Right cardiac atrium (tissue), 5 donors: ENCODE measurements at places on chromosomes 11 and 22.

GRCh38 chr22:16568425-16568758 lies 24.2 kb downstream of the CCT8L2 start:
- no peak for DNase-seq

GRCh38 chr22:38944653-38945052 lies 12.8 kb upstream of the APOBEC3A start:
- no peak for DNase-seq

DNA sequence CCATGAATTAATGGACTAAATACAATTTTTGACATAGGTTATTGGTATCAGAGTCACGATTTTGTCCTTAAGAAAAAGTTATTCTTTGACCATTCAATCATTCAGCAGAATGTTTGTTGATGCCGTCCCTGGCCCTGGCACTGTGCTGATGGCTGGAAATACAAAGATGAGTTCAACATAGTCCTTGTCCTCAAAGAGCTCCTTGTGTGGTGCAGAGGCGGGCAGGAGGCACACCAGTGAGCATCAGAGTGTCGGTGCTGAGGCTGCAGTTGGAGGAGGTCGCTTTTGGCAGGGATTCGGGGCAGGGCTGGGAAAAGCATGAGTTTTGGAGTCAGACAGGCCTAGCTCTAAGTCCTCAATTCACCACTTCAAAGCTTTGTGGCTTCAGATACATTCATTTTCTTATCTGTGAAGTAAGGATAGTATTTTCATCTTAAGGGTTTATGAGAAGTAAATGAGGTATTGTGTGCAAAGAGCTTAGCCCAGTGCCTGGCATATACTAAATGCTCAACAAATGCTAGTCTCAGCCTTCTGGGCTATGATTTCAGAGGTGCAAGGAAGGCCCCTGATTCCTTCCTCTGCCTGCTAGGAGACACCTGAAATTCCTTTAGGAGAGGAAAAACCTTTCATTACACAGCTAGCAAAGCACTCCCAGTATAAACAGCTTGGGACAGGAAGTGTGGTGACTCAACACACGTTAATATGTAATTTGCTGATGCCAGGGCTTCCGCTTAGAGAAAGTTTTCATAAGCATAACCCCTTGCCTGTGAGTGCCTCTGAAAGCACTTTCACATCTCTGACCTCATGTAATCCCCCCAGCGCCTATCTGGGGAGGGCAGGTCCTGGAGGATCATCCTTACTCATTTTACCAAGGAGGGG lies 113.8 kb downstream of the NECTIN1 start:
- DNase-seq, result no peak

GRCh38 chr11:23509023-23509422 lies 648.7 kb upstream of the CCDC179 start:
- DNase-seq, result no peak

DNA sequence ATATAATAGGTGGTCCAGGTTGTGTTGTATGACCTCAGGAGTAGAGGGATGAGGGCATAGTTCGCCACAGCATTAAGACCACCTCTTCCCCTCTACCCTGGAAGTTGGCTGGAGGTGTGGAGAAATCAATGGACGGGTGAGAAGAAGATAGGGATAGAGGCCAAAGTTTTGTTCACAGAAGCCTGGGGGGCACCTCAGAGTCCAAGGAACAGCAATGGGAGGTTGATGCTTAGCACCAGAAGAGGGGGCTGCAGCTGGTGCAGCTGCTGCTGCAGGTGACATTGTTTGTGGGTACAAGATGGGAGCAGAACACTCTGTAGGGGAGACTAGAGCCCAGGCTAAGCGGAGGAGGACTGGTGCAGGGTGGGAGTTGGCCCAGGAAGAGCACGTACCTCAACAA lies 31.2 kb upstream of the SPON1 start:
- DNase-seq, result no peak

DNA sequence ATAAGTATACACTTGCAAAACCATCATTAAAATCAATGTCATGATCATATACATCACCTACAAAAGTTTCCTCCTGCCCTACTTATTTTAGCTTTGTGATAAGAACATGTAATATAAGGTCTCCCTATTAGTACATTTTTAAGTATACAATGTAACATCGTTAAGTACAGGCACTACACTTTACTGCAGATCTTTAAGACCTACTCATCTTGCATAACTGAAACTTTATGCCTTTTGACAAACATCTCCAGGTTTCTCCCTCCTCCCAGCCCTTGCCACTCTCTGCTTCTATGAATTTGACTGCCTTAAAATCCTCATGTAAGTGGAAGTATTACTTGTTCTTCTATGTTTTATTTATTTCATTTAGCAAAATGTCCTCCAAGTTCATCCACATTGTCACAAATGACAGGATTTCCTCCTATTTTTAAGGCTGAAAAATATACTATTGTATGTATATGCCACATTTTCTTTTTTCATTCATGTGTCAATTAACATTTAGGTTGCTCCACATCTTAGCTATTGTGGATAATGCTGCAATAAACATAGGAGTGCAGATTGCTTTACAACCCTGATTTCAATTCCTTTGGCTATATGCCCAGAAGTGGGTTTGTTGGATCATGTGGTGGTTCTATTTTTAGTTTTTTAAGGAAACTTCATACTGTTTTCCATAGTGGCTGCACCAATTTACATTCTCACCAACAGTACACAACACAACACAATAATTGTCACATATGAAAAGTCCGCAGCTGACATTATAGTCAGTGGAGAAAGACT lies 471.1 kb upstream of the ANO3 start:
- no peak for DNase-seq

- DNase-seq, result no peak
Measured at GRCh38 chr11:88043149-88043548, 132.1 kb downstream of the RAB38 start.

DNA sequence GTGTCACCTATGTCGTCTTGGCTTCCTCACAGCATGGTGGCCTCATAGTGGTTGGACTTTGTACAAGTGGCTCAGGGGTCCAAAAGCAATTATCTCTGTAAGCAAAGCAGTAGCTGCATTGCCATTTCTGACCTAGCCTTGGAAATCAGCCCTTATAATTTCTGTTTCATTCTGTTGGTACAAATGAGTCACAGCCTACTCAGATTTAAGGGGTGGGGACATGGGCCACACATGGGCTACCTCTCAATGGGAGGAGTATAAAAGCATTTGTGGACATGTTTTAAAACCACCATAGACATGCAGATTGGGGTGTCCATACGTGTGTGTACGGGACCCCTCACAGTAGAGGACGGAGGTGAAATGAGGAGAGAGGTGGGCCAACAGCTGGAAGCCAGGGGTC lies 41.6 kb downstream of the CHRDL2 start:
- DNase-seq, result no peak

DNA sequence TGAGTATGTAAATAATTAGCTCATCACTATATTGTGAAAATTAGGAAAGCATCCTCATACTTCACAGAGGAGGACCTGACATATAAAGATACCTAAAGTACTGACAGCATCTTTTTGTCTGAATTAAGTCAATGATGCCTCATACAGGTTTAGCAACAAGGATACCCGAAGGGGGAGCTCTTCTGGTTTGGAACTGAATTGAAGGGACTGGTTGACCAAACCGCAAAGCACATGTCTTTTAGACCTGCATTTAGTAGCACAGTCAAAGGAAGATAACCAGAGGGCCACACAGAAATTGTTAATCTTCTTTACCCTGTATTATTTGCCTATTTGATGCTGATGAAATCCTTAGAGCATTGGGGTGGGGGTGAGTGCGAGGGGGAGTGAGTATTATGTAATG lies 12.9 kb upstream of the WT1 start:
- no peak for DNase-seq

GRCh38 chr22:35434061-35434710 lies 34.2 kb downstream of the MCM5 start:
- DNase-seq, result no peak

- DNase-seq, result peak; percentile 70
Measured at GRCh38 chr22:29031227-29032011, 30.2 kb downstream of the C22orf31 start.

- DNase-seq, result peak; percentile 55
Measured at GRCh38 chr22:50215297-50216054, 14.7 kb downstream of the SELENOO start.

- peak; percentile 14 for DNase-seq
Measured at GRCh38 chr11:126464796-126465195, 109.3 kb downstream of the ST3GAL4 start.
